ENCODE measurements at places on chromosomes 11 and 22. TPM values are rescaled to one million over a fixed set of nuclear protein-coding genes. Genes with fewer than 3 reads are reported as not detected.

DNA sequence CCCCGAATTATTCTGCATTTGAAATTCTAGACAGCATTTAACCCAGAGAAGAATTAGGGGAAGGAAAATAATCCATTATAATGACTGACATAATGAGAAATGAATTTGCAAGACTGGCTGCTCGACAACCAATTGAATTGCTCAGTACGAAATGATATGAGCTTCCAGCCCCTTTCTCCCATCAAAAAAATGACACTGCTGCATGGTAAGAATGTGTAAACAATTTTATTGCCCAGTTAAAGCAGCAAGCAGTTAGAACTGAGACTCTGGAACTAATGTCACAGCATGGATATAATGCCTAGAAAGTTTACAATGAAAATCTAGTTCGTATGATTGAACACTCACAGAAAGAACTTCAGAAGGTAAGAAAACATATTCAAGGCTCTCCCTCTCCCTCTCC is 24.7 kb upstream of the PCF11 start:
- no peak for DNase-seq

DNA sequence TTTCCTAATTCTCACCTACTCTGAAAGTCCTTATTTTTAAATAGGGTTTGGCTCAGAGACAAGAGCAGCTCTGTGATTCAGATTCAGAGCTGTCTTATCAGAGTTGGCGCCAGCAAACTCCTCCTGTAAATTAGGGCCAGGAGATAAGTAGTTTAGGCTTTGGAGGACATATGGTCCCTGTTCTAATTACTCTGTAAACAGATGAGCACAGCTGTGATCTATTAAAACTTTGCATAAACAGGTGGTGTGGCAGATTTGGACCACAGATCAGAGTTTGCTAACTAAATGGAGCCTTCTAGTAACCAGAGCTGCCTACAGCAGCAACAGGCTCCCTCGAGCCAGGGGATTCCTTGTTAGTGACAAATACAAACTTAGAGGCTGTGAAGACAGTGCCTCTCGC is 27.9 kb downstream of the YPEL1 start:
- DNase-seq, result no peak

KLHL35 gene
- 4.7 TPM for total RNA-seq

MYO18B gene
- total RNA-seq, result not detected

TUBGCP6 gene
- 24.3 TPM for total RNA-seq

Data from glomerular endothelial cell (primary cell).